CD4-positive, alpha-beta T cell treated with Interleukin-6 for 4 hours (primary cell): ENCODE measurements at places on chromosomes 7 and 10.

GRCh38 chr10:131660427-131660826, 240.4 kb upstream of the PPP2R2D start:
- no peak for DNase-seq

DNA sequence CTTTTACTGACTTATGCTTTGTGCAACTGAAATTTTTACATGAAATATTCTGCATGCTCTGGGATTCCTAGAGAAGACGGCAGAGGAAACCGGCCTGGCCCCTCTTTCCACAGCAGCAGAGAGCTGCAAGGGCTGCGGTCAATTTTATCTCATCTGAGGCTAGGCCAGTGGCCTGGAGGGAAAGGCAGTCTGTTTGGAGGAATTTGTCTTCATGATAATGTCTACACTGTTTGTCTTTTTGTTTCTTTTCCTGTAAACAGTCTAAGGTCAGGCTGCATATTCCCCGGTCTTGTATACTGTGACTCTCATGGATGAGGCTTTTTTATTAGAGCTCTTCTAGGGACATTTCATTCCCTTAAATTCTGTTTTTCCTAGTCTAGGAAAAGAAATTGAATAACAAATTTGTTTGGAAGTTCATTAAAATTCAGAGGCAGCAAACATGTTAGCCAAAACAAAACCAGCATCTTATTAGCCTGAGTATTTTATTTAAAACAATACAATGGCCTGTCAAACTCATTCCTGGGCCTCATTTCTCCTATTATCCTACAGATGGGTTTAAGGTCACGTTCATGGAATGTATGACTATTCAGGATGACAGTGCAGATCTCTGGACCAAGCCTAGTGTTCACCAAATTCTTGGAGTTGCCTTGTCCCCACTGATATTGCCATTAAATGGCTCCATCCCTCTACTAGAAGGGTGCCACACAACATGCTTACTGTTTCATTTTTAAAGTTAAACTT, 26.4 kb downstream of the LAMB4 start:
- DNase-seq = no peak

DNA sequence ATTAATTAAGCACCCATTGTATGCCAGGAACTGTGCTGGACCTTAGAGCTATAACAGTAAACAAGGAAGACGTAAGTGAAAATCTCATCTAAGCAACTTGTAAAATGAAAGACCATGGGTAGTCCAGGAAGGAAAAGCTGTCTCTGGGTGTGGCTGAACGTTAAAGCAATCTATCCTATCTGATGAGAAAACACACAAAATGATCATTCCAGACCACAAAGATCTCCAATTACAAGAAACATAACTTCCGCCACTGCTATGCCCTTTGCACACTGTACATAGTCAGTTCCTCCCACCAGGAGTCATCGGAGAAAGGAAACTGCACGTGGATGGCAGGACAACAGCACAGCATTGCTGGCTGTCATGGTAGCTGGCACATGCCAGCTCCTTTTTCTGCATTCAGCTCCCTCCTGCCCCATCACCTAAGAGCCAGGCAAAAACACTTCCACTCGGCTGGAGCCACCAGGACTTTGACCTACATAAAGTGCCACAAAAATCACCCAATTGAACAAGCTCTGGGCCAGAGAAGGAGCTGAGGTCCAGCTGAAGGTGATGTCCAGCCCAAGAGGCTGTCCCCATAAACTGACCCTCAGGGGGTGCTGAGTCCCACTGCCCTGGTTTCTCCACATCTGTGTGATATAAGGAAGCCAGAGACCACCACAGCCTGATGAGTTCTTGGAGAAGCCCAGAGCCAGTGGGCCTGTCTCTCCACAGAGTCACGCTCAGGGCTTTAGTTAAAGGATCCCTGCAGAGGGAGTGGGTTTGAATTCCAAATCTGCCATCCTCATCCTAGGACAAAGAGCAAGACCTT, 56.4 kb downstream of the STEAP1B start:
- no peak for DNase-seq

DNA sequence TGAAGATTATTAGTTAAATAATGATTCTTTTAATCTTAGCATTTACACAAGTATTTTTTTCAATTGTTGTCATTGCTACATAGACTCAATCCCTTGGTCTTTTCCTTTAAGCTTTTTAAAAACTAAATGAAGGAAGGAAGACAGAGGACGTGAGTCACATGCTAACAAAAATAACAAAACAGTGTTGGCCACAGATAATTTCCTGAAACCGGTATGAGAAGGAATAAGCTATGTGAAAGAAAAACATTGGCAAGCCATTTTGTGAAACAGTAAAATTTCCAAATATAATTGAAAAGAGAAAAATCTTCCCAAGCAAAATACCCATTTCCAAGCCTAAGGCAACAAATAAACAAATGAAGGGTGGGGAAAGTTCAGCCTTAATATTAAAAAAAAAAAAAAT, 223.0 kb downstream of the AHR start:
- no peak for DNase-seq
